Peyer's patch (tissue), 4 donors: ENCODE measurements at places on chromosomes 2 and 18.
A peak's percentile ranks its signal among the peaks of the same experiment; 100 is the strongest.

GRCh38 chr18:48173557-48173956 is 235.6 kb downstream of the ZBTB7C start:
- no peak for DNase-seq

DNA sequence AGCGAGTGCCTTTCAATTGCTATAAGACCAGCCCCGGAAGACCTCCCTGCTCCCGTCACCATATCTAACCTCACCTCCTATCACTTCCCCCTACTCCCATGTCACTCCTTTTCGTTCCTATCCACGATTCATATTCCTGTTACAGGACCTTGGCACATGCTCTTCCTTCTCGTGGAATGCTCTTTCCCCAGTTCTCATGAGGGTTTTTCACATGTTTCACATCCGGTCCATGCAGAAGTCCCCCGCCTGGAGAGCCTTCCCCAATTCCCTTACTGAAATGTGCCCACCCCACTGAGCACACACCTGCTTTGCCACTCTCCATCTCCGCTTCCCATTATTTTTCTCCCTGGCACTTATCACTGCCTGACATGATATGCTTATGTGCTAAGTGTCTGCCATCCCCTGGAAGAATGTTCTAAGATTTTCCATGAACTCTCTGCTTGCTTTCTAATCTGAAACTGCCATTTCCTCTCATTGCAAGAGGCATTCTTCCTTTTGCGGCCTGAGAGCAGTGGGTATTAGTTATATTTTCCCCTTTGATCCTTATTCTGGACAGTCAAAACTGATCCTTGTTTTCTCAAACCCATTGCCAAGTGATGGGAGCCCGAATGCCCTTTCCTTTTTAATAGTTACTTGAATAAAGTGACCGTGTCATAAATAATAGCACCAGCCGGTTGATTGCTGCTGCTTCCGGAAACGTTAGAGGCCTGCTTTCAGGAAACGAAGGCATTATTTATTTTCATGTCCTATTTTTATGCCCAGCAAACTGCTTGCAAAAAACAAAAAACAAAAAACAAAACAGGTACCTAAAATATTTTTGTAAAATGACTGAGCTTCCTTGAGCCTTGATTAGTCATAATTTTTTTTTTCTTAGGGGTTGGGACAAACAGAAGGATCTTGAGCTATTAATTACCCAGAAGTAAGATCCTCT is 127.9 kb downstream of the ZNF532 start:
- DNase-seq = no peak

- no peak for DNase-seq
Measured at GRCh38 chr18:46894124-46894523, 23.2 kb downstream of the PIAS2 start.

GRCh38 chr2:210157526-210157925 is 13.7 kb downstream of the KANSL1L start:
- no peak for DNase-seq

DNA sequence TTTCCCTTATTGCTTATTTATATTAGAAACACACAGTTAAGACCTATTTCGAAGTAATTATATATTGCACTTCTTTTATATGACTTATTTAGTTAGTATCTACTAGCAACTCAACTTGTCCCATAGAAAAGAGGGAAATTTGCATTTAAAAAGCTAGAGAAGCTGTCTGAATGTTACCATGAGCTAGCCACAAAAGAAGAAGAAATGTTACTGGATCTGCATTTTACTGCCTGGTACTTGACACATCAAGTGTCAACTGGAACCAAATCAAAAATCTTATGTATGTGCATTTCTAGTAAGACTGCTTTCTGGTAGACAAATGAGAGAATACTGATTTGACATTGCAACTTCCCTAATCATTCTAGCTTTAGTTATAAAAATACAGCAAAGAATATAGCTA is 424.6 kb upstream of the VRK2 start:
- no peak for DNase-seq

GRCh38 chr2:223941579-223942277 is 3.4 kb downstream of the WDFY1 start:
- DNase-seq = no peak

- DNase-seq = no peak
Measured at GRCh38 chr2:147482916-147483669, 361.7 kb upstream of the ACVR2A start.

DNA sequence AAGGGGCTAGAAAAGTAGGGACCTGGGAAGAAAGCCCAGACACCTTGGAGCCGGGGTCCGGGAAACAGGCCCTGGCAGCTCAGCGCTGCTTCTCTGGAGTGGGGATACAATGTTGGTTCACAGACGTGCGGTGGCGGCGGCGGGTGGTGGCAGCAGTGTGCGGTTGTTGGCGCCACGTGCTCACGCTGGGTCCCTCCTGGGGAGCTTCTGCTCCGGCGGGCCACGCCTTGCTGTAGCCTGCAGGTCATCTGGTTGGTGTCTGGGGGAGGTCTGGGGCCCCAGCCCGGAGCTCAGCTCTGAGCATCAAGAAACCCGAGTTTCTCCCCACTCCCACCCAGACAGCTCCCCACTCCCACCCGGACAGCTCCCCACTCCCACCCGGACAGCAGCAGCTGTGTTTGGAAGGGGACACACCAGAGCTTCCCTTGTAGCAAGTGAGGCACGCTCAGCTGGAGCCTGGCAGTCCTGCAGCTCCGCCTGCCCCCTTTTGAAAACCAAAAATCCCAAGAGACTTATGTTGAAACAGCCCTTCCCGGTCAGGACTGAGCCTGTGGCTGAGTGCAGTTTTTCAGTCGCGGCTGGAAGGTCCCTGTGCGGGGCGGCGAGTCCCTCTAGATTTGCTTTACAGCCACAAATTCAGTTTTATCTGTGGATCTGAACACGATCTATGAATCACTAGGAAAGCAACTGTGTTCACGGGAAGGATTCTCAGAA is 46.9 kb downstream of the NFATC1 start:
- no peak for DNase-seq

DNA sequence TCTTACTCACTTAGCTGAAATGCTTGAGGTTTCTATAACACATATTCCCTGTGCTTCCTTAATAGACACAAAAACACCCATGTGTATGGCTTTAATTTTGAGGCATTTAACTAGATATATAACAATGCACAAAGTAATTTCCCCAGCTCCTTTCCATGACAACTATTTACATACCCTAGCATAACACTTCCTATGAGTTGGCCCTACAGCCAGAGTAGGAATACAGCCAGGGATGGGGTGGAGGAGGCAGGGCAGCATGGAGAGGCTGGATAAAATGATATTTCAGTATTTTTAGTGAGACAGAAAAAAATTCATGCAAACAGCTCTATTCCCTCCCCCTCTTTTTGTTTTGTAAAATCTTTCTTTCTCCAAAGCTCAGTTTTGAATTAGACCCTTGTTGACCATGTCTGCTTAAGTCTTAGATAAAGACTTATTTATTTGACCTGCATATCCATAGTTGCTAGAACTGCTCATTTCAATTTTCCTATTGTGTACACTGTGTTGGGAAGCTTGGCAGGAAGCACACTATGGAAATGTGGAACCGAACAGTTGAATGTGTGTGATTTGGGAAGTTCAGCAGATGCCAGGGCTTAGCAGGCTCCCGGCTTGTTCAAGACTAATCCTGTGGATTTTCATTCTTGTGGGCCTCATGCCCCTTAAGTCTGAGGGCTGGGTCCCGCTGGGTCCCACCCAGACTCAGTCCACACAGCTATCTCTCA is 11.2 kb upstream of the B3GNT2 start:
- no peak for DNase-seq

- DNase-seq = no peak
Measured at GRCh38 chr2:240837621-240838020, 17.6 kb upstream of the KIF1A start.

- no peak for DNase-seq
Measured at GRCh38 chr2:7819850-7820249, 862.0 kb upstream of the ID2 start.

GRCh38 chr2:109385506-109385905 is 228.3 kb downstream of the SEPTIN10 start:
- DNase-seq = no peak

GRCh38 chr2:88252646-88253045 is 82.5 kb downstream of the THNSL2 start:
- DNase-seq = no peak

DNA sequence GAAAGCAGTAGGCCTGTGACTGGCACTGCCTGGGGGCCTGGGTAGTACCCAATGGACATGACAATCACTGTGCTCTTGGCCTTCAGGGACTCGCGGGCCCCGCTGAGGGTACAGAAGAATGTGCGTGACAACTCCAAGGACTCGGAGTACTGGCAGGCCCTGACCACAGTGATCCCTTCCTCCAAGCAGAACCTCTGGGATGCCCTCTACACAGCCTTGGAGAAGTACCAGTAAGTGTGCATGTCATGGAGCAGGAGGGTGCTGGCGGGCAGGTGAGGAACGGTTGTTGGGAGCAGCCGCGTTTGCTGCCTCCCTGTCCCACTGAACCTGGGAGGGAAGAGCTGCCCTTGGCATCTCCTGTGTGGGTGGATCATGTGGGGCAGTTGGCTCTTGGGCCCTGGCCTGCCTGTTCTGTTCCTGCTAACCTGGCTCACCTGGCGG is 23.3 kb downstream of the OTOF start:
- DNase-seq = no peak

DNA sequence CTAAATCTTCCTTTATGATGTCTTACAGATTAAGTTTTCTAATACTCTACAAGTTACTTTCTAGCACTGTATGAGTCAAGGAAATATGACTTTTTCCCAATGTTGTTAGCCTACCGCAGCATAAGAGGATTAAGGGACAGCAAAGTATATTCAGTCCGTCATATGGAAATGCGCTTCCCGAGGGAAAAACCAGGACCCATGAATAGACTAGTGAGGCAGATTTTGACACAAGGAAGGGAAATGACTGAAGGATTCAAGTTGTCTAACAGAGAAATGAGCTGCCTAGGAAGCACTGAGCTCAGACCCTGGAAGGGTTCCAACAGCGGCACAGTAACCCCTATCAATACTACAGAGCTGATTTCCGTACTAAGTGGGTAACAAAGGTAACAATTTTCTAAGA is 12.0 kb downstream of the SEPTIN10 start:
- no peak for DNase-seq

DNA sequence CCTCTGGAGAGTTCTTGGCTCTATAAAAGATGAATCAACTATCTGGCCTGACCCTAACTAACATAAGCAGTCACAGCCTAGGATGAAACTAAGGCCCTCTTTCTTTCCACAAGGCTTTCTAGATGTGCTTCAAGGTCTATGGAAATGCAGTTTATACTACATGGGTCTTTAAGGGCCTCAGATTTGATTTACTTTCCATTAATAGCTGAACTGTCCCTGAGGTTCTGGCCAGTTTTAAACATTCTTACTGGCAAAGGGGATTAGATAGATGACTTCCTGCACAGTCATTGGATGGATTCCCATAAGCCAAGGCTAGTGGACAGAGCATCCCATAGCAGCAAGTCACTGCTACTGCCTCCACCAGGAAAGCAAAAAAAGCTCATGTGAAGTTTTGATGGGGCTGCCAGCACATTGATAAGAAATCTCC is 38.1 kb upstream of the LCLAT1 start:
- DNase-seq = no peak

DNA sequence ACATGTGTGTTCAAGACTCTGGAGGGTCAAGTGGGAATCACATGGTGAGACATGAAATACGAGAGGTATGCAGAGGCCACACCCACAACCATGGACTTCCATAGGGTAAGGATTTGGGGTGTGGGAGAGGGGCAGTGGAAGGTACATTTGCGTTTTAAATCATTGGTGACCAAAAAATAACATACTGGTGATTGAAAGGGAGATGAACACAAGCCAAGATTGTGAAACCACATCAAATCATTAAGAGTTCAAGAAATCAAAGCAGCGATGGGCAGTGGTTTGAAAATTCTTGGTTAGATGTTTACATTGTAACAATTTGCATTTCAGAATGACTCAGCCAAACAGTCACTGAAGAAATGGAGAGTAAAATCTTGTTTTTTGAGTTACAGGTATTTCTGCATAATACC is 1.9 kb upstream of the CABYR start:
- DNase-seq = no peak

- DNase-seq = no peak
Measured at GRCh38 chr18:23618862-23619387, 32.6 kb upstream of the NPC1 start.

GRCh38 chr18:79949697-79950487 is 1.6 kb downstream of the SLC66A2 start:
- peak; percentile 36 for DNase-seq

DNA sequence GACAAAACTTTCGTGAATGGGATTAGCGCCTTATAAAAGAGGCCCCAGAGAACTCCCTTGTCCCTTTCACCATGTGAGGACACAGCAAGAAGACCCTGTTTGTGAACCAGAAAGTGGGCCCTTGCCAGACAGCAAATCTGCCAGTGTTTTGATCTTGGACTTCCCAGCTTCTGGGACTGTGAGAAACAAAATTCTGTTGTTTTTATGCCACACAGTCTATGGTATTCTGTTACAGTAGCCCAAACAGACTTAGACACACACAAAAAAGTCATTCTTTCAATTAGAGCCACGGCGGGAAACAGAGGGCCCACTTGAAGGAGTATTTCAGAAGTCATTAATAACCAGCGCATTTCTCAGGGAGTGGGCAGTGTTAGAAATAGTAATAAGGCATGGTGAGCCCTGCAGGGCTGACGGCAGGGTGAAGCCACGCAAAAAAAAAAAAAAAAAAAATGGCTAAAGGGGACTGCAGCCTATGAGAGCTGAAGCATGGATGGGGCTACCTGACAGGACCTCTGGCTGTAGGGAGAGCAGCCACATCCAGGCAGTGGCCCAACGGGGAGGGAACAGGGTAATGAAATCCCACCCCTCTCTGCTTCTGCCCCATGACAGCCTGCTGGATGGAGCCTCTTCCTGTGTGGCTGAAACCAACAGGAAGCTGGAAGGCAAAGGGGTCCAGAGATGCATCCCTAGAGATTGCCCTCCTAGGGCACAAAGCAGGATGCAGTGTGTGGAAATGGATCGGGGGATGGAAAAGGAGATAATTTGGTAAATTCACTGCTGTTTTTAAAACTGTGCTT is 189.3 kb downstream of the KCNS3 start:
- DNase-seq = no peak

DNA sequence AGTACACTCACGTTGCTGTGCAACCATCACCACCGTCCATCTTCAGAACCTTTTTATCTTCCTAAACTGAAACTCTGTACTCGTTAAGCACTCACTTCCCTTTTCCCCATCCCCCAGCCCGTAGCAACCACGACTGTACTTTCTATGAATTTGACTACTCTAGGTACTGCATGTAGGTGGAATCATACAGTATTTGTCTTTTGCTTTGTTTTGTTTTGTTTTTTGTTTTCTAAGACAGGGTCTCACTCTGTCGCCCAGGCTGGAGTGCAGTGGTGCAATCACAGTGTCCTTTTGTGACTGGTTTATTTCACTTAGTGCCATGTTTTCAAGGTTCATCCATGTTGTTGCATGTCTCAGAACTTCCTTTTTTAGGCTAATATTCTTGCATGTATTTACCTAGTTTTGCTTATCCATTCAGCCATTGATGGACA is 7.0 kb upstream of the TYMS start:
- DNase-seq = no peak

- DNase-seq = no peak
Measured at GRCh38 chr18:5779922-5780321, 115.4 kb downstream of the TMEM200C start.

GRCh38 chr2:168431301-168432024 is 24.6 kb upstream of the CERS6 start:
- no peak for DNase-seq

GRCh38 chr2:68206793-68207192 is 45.5 kb downstream of the PPP3R1 start:
- no peak for DNase-seq

- peak; percentile 42 for DNase-seq
Measured at GRCh38 chr18:79555885-79556284, 123.7 kb upstream of the CTDP1 start.

GRCh38 chr18:35132021-35132902 is 91.0 kb downstream of the MAPRE2 start:
- DNase-seq = no peak

- no peak for DNase-seq
Measured at GRCh38 chr2:167475791-167476190, 587.5 kb downstream of the XIRP2 start.
